Stimulated activated naive B cell treated with anti-CD40 and anti-IgM and Interleukin-4, amounts not matched to agents 10 μg/mL and 1 μg/mL and 100 μg/mL, for 72 hours (primary cell): ENCODE measurements at places on chromosomes 5 and 9.

- no peaks in the 10 kb centered on the region for H3K36me3 ChIP-seq
- DNase-seq, result no peak
- peaks cover 6% of the 10 kb centered on the region for H3K27me3 ChIP-seq
- H3K27ac ChIP-seq, result no peak overlapping the region
- H3K4me3 ChIP-seq, result no peak overlapping the region
Observed at GRCh38 chr9:118711843-118712242, 657.4 kb downstream of the BRINP1 start.

DNA sequence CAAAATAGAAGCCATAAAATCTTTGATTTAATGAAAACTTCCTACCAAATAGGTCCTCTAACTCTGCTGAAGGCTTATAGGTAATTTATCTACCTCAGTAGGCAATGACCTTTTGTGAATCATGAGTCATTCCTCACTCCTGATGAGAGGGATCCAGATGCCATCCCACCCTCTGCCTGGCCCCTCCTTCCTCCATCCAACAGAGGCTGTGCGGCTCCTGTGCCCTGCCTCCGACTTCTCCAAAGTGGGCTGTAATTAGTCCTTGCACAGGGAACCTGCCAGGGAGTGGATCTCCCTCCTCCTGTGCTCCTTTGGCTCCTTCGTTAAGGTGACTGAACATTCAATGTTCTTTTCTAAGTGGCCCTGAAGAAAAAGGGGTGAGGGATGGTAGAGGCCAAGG is 213.9 kb upstream of the TBCA start:
- H3K27me3 ChIP-seq, result no peaks in the 10 kb centered on the region
- H3K4me3 ChIP-seq, result no peak overlapping the region
- DNase-seq, result no peak

DNA sequence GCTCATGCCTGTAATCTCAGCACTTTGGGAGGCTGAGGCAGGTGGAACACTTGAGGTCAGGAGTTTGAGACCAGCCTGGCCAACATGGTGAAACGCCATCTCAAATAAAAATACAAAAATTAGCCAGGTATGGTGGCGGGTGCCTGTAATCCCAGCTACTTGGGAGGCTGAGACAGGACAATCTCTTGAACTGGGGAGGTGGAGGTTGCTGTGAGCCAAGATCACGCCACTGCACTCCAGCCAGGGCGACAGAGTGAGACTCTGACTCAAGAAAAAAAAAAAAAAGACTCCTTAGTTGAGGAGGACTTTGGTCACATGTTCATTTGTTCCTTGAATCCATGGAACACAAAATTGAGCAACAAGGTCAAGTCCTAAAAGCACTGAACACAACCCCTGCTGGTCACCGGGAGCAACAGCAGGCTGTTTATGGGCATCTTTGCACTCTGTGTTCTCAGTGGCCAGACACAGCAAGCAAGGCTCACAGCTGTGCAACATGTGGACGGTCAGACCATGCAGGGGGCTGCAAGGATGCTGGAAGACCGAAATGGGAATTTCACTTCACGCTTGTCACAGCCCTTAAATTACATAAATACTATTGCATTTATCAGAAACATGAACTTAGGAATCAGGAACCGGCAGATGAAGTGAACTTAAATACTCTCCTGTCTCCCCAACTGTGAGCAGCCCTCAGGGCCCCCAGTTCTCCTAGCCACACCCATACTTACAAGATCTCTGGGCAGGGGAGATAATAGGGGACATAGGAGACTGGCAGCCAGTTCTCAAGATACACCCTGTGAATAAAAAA is 2.8 kb downstream of the GBGT1 start:
- H3K36me3 ChIP-seq, result peaks cover 25% of the 10 kb centered on the region
- peak overlapping the region; percentile 5 for H3K27ac ChIP-seq
- no peaks in the 10 kb centered on the region for H3K27me3 ChIP-seq

DNA sequence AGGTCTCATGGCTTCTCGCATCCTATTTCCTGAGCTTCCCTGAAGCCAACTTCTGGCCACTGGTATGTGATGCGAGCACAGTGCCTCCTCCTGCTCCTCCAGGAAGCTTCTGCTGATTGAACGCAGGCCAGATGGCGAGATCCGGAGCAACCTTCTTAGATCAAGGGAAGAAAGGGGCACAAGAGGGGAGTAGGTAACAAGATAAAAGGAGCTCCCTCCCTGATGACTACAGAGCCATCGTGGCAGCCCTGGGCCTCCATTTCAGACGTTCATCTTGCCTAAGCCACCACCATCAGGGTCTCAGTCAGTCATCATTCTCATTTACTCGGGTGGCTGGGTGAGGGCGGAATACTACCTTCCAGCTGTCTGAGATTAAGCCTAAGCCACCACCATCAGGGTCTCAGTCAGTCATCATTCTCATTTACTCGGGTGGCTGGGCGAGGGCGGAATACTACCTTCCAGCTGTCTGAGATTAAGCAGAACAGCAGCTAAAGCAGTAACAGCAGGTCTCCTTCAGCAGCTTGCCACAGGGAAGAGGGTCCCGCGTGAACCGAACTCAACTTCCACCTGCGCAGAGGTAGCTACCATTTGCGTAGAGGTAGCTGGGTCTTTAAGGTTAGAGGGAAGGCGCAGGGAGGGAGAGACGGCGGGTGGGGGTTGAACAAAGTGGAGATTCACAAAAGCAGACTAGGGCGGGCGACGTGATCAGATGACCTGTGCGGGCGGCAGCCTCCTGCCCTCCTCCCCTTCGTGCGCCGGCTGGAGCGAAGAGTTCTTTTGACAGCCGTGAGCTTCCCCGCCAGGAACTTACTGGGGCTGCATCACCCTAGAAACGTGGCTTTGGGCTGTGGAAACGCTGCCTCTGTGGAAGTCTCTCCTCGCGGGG is 27.9 kb upstream of the MGAT1 start:
- H3K36me3 ChIP-seq, result peaks cover 68% of the 10 kb centered on the region
- peak overlapping the region; percentile 93 for H3K4me3 ChIP-seq
- H3K27ac ChIP-seq, result peak overlapping the region; percentile 98
- H3K4me1 ChIP-seq, result peaks cover 78% of the 10 kb centered on the region

DNA sequence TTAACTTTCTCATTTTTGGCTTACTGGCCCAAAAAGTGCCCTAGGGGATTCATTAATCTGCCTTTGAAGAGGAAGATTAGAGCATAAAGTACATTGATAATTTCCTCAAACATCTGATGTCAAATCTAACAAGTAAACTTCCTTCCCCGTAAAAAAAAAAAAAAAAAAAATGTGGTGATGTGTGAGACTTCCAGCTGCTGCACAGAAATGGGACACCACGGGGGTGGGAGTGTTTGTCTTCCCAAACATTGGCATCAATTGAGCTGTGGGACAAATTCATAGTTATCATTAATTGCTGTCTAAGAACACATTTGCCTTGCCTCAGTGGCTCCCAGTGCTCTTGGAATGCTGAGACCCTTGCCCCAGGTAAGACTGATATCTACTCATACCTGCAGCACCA is 149.6 kb downstream of the ADAMTS12 start:
- H3K27me3 ChIP-seq, result no peaks in the 10 kb centered on the region
- H3K36me3 ChIP-seq, result no peaks in the 10 kb centered on the region
- H3K27ac ChIP-seq, result no peak overlapping the region

DNA sequence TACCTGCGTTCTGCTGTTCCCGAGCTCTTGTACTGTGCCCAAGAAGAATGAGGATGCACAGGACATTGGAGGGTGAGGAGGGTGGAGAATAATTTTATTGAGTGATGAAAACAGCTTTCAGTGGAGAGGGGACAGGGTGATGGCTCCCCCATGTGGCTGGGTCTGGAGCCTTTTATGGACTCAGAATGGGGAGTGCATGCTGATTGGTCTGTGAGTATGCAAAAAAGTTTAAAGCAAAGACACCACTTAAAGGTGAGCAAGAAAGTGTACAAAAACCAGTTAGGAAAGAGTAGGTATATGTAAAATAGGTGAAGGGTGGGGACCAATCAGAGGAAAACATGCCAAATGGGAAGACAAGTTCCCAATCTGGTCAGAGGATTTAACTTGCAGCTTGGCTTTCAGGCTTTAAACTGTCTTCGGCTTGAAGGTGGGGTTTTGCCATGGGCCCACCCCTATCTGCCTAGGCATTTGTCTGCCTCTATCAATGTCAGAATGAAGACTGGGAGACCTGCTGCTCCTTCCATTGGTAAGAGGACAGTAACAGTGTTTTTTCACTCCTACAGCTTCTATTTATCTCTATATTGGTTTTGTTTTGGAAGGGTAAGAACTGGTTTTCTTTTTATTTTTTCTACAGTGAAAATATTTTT is 118.0 kb upstream of the RAI14 start:
- peaks cover 17% of the 10 kb centered on the region for H3K4me1 ChIP-seq
- H3K27me3 ChIP-seq, result peaks cover 39% of the 10 kb centered on the region
- no peaks in the 10 kb centered on the region for H3K36me3 ChIP-seq
- DNase-seq, result no peak
- no peak overlapping the region for H3K4me3 ChIP-seq

DNA sequence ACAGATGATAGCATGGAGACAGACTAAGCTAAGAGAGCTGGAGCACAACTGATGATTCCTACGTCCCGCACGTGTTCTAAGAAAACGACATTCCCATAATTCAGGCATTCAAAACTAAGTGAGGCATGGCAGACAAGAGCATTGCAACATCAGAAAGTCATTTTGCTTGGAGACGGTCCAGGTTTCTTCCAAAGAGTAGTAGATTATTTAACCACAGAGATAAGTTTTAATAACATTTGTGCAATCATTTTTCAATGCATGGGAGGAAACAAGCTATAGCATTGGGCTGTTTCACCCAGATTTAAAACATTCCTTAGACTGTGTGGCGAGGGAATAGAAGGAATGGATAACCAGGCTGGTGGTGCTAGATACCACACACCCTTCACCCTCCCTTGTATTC is 117.2 kb downstream of the APBA1 start:
- H3K27me3 ChIP-seq, result peaks cover 4% of the 10 kb centered on the region
- DNase-seq, result no peak
- H3K4me3 ChIP-seq, result no peak overlapping the region
- no peaks in the 10 kb centered on the region for H3K36me3 ChIP-seq

DNA sequence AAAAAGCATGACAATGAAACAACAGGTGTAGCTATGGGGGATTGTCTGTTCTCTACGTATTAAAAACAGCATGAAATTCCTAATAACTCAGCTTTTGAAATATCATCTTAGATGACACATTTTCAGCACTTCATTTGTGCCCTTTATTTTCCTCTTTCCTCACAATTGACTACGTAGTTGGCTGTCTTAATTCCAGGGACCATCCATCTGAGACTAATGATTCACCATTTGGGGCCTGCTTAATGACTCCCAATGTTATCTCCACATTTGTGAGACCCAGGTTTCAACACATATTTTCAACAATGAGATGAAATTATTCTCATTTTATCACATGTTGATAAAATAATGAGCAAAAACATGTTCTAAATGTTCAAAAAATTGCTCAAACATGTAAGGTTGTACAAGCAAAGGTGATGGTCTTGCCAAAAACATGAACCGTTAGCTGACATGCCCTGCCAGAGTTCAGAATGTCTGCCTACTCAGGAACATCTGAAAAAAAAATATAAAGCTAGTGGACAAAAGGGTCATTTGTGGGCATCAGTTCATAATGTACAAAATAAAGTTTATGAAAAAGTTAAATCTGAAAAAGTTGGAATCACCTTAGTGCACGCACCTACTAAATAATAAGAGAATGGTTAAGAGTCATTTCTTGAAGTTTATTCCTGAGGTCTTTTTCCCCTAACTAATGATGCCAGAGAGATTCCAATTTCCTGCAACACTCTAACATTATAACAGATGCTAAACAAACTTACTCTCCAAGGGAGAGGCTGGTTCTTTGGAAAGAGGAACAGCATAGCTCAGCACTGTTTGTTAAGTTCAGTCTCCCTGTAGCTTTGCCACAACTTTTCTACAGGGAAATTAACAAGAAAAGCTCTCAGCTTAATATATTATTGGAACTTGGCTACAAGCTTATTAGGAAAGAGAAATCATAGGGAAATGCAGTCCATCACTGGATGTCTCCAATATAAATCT is 275.5 kb downstream of the SPOCK1 start:
- no peak for DNase-seq
- H3K27ac ChIP-seq, result no peak overlapping the region
- no peaks in the 10 kb centered on the region for H3K36me3 ChIP-seq
- no peak overlapping the region for H3K4me3 ChIP-seq

GRCh38 chr5:160044967-160045366 is 36.0 kb downstream of the TTC1 start:
- no peaks in the 10 kb centered on the region for H3K4me1 ChIP-seq
- no peaks in the 10 kb centered on the region for H3K27me3 ChIP-seq
- H3K4me3 ChIP-seq, result no peak overlapping the region
- H3K36me3 ChIP-seq, result peaks cover 27% of the 10 kb centered on the region
- no peak for DNase-seq
- H3K27ac ChIP-seq, result no peak overlapping the region

DNA sequence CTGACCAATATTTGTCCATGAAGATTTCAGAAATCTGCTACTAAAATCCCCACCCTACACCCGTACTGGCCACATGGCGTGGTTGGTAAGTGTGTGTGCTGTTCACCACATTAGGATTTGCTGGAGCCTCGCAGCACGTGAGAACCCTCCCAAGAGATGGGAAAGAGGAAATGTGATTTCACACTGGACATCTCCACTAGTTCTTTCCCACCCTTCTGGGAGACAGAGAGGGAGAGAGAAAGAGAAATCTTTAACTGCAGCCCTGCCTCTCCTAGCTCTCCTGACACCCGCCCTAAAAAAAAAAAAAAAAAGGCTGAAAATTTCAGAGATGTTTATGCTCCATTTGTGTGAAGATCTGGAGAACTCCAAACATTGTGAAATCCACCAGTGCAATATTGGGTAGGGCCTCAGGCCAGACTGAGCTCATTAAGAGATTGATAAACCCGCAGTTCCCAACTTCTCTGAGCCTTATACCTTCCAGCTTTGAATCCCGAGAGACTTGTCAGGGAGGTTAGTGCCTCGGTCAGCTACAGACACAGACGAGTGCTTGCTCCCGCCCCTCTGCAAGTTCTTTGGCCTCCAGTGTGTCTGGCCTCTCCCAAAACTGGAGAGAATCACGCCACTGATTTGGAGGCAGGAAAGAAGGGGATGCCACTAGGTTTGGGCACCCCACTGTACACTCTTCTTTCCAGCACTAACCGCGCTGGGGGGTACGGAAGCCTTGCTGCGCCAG is 1.9 kb downstream of the SPRY4 start:
- DNase-seq, result no peak
- no peaks in the 10 kb centered on the region for H3K36me3 ChIP-seq
- peaks cover 60% of the 10 kb centered on the region for H3K4me1 ChIP-seq
- H3K27me3 ChIP-seq, result peaks cover 76% of the 10 kb centered on the region
- H3K27ac ChIP-seq, result no peak overlapping the region
- no peak overlapping the region for H3K4me3 ChIP-seq

GRCh38 chr5:106269252-106269843 is 1401.4 kb downstream of the EFNA5 start:
- H3K27me3 ChIP-seq, result no peaks in the 10 kb centered on the region
- H3K36me3 ChIP-seq, result no peaks in the 10 kb centered on the region
- H3K4me3 ChIP-seq, result no peak overlapping the region
- no peaks in the 10 kb centered on the region for H3K4me1 ChIP-seq
- H3K27ac ChIP-seq, result no peak overlapping the region

GRCh38 chr5:110159202-110159601 is 469.5 kb downstream of the MAN2A1 start:
- no peak overlapping the region for H3K4me3 ChIP-seq
- H3K27me3 ChIP-seq, result no peaks in the 10 kb centered on the region
- no peaks in the 10 kb centered on the region for H3K36me3 ChIP-seq
- no peaks in the 10 kb centered on the region for H3K4me1 ChIP-seq
- no peak overlapping the region for H3K27ac ChIP-seq

GRCh38 chr5:33852837-33853236 is 39.0 kb downstream of the ADAMTS12 start:
- no peak overlapping the region for H3K4me3 ChIP-seq
- DNase-seq, result no peak
- peaks cover 7% of the 10 kb centered on the region for H3K4me1 ChIP-seq
- no peaks in the 10 kb centered on the region for H3K27me3 ChIP-seq

GRCh38 chr9:8815219-8815618 is 1015.6 kb upstream of the DMAC1 start:
- DNase-seq, result no peak
- no peak overlapping the region for H3K4me3 ChIP-seq
- H3K27ac ChIP-seq, result no peak overlapping the region
- no peaks in the 10 kb centered on the region for H3K36me3 ChIP-seq
